ENCODE measurements at places on chromosomes 7 and 10. TPM values are rescaled to one million over a fixed set of nuclear protein-coding genes. Genes with fewer than 3 reads are reported as not detected.

The KCND2 gene
- 0.07 TPM for total RNA-seq

- DNase-seq = no peak
Observed at GRCh38 chr7:28224675-28225074, 44.1 kb upstream of the JAZF1 start.

The LDB3 gene
- not detected for total RNA-seq

DNA sequence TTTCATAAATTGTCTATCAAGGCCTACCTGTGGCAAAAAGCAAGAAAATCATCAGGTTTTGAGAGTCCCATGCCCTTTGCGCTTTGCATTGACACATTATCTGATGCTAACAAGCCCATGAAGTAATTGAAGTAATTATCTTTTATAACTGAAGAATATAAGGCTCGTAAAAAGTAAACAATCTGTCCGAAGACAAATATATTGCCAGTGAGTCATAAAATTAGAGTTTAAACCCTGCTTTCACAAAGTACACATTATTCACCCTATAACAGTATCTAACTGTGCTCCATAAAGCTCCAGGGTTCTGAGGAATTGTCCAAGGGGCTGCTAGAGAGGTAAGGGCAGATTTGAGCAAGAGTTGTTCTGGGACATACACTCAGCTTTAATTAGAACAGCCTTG, 102.3 kb upstream of the PPP1R3A start:
- no peak for DNase-seq

DNA sequence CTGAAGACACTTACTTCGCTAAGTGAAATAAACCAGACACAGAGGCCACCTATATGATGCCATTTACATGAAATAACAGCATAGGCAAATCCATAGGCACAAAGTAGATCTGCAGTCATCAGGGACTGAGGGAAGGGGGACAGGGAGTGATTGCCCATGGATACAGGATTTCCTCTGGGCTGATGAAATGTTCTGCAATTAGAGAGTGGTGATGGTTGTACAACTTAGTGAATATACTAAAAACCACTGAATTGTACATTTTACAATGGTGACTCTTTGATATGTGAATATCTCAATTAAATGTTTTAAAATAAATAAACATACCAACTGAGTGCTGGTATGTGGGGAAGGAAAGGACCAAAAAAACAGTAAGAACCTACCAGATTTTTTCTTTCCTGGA, 20.4 kb downstream of the PPA1 start:
- no peak for DNase-seq

GRCh38 chr10:77405771-77406241, 231.8 kb downstream of the KCNMA1 start:
- DNase-seq = no peak

DNA sequence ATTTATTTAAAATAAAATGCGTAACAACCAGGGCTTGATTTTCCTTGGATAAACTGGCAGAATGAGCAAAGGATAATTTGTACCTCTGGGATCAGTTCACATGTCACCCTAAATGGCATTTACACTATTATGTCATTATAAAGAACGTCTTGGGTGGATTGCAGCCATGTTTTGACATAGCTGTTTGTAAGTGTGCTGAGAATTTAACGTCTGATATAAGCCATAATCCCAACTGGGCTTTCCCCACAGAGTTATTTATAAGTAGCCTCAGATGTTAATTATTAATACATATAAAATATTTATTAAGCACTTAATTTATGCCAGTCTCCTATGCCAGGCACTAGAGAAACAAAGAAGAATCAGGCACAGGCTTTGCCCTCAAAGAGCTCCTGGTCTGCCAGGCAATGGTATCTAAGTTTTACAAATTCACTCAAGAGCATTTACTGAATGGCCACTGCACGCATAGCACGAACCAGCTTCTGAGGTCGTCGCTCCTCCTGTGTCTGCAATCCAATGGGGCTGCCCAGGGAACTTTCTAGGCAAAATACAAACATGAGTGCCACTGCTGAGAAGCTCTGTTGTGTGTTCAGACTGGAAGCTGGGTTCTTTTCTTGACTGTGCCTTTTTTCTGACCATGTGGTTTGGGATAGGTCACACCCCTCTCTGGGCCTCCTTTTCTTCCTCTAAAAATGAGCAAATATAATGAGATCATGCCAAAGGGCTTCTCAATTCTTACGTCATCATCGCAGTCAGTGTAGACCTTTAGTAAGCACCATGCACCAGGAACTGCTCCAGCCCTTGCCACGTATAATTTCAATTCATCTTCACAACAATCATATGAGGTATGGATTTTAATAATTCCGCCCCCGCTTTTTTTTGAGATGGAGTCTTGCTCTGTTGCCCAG, 11.3 kb upstream of the CTBP2 start:
- no peak for DNase-seq

Data from epithelial cell of proximal tubule (primary cell).